ENCODE measurements at places on chromosomes 1 and 21.

DNA sequence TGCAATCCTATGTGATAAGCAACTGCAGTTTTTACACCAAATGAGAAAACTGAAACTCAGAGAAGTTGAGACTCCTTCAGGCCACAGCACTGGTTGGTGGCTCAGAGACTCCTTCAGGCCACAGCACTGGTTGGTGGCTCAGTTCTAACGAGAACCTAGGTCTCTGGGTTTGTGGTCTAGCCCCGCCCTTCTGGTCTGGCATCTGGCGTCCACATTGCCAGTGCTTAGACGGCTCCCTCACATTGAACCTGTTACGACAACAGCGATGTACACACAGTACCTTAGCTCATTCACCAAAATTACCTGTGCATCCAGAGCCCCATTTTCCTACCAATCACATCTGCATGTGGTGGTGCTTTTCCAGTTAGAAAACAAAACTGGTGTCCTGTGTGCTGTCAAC lies 66.1 kb downstream of the NID1 start:
- DNase-seq = no peak

GRCh38 chr1:42179900-42180329 lies 15.4 kb upstream of the GUCA2A start:
- DNase-seq = no peak

DNA sequence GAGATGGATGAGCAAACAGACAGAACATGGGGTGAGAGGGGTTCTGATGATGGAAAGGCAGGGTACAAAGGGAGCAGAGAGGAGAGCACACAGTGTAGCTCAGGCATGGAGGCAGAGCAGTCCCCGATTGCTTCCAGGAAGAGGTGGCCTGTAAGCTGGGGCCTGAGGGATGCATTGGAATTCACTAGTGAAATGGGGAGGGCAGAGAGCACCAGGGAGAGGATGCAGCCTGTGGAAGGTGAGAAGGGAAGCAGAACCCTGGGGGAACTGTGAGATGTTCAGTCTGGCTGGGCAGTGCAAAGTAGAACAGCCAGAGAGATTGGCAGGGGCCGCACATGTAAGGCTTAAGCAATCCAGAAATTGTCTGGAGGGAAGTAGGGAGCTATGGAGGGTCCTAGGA lies 12.2 kb downstream of the ZNF362 start:
- no peak for DNase-seq

DNA sequence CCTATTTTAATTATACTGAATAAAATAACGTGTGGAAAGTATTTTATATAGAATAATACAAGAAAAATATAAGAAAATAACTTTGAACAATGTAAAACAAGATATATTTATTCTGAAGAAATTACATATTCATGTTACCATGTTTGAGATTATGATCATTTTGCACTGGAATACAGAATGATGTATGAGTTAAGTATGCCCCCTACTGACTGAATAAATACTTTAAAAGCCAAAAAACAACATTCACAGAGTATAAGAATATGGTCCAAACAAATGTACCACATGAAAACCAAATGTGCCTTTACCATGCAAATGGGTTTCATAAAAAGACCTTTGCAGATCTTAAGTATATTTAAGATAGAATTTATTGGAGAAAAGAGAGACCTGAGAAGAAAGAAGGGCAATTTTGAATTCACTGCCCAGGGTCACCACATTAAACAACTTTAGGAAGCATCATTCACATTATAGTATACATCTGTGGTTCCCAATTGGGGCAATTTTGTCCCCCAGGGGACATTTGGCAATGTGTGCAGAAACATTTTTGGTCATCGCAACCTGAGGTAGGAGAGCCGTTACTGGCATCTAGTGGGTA lies 136.6 kb upstream of the GFI1 start:
- no peak for DNase-seq

- DNase-seq = no peak
These were observed 409.5 kb downstream of the PLPP3 start for GRCh38 chr1:56169856-56170255.

- DNase-seq = no peak
These were observed 16.1 kb downstream of the CLCN6 start for GRCh38 chr1:11822091-11822490.

- DNase-seq = no peak
These were observed 267.3 kb upstream of the DUSP10 start for GRCh38 chr1:222009105-222009730.

- no peak for DNase-seq
These were observed 94.7 kb downstream of the TSEN15 start for GRCh38 chr1:184146202-184146601.

DNA sequence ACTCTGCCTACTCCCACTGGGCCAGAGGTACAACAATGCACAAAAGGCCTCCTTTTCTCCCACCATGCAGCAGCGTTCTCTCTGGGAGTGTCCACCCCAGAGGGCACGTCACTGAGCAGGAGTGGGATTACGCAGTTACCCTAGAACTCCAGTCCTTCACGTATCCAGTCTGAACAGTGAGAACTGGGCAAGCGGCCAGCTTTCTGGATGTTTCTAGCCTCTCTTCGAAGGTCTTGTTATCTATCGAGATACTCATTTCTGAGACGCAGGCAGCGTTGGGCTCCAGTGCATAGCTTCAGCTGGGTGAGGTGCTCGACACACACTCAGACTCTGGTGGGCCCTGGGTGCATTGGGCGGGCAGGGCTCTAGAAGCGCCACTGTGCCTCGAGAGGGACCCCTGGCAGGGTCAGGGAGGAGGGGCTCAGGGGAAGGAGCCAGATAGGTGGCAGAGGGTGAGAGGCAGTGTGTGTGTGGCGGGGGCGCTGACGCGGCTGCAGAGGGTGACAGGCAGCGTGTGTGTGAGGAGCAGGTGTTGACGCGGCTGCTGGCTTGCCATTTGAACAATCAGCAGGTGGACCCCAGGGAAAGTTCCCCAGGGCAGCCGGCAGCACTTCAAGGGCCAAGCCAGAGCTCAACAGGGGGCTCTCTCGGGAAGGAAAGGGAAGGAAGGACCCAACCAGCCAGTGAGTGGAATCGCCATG lies 27.9 kb downstream of the PRDM15 start:
- no peak for DNase-seq

DNA sequence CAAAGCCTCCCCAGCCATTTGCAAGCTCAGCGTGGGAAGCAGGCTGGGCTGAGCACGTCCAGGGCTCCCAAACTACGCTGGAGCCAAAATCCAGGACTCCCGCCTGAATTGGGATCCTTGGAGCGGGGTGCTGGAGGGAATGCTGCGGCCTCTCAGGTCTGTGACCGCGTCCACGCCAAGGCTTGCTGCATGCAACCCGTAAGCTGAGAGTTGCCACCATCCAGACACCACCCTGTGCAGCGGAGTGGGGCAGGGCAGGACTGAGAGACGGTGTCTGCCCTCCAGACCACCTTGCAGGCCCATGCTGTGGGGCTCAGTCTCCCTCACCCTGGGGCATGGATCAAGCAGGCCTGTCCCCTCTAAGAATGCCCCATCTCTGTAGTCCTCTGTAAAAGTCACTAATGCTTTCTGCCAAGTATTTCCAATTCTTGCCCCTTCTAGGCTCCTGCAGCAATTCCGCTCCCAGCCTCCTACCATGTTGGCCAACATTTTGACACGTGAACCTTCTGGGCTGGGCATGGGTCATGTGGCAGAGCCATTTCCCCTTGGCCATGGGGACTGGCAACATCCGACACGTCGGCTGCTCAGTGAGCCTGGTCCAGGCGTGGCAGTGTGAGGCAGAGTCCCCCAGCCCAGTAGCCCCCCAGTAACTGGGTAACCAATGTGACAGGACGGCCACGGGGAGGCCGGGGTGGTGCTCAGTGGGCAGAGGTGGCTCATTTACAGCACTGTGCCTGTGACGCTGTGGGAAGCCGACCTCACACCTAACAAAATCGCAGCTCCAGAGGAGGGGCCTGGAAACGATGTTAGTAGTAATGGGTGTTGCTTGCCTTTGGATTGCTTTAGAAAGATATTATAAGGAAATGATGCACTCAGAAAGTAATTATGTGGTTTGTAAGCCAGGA lies 57.9 kb upstream of the PDE9A start:
- DNase-seq = no peak

DNA sequence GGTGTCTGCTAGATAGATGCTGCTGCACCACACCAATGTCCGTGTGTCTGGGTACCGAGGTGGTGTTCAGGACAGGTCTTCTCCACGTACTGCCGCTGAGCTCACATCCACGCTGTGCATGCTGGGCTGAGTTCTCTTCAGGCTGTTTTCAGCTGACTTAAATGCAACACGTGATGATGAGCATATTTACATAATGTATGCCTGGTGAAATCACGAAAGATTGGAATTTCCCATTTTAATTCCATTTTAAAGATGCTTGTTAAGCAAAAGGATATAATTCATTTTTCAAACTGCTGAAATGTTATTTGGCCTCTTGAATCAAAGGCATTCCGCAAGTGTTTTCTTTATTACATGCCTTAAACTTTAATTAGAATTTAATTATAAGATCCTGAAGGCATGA lies 107.9 kb downstream of the FGGY start:
- no peak for DNase-seq

GRCh38 chr1:202122639-202123335 lies at the start of gene GPR37L1:
Gene GPR37L1, plus strand, starts transcription at chr1:202122917. Its CDS starts 47 bp downstream, at chr1:202122964.
- no peak for DNase-seq

- no peak for DNase-seq
These were observed 49.3 kb downstream of the RAB3GAP2 start for GRCh38 chr1:220222939-220223338.

DNA sequence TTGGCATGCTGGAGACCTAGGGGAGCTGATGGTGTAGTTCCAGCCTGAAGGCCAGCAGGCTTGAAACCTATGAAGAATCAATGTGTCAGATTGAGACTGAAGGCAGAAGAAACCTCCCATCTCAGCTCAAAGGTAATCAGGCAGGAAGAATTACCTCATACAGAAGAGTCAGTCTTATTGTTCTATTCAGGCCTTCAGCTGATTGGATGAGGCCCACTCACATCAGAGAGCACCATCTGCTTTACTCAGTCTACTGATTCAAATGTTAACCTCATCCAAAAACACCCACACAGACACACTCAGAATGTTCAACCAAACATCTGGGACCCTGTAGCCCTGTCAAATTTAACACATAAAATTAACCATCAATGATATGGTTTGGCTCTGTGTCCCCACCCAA lies 13.7 kb upstream of the CCN1 start:
- no peak for DNase-seq

DNA sequence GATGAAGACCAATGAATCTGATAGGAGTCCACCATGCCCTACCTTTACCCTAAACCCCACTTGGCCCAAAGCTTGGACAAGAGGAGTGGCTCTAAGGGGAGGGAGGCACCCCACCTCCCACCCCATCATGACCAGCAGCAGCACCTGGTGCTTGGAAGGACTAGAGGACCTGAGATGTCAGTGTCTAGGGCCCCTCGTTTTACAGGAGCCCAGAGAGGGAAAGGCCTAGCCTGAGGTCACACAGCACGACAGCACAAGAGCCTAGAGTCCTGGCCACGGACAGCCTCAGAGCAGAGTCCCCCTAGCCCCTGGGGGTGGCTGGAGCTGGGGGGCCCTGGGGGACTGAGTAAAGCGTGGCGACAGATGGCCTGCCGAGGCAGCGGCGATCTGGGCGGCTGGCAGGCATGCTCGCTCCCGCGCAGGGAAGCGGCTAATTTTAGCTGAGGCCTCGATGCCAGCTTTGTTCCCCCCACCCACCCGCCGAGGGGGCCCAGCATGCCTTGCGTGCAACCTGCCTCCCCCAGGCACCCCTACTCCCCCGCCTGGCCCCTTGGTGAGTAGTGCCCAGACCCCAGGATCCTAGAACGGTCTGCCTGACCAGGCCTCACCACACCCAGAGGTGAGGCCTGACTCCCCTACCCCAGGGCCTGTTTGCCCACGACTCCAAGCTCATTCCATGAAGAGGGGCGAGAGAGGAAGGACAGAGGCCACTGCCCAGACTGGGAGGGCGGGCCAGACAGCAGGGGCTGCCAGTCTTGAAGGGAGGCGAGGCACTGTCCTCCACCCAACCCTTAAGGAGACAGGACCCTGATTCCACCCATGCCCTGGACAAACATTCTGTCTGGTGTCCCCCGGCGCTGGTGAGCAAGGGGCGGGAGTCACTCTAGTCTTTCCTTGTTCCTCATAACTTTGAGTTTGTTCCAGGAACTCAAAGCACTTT lies 39.0 kb downstream of the AHDC1 start:
- no peak for DNase-seq

GRCh38 chr1:193919827-193920226 lies 733.4 kb upstream of the B3GALT2 start:
- DNase-seq = no peak

GRCh38 chr1:19456968-19457441 lies 28.3 kb downstream of the CAPZB start:
- DNase-seq = no peak

DNA sequence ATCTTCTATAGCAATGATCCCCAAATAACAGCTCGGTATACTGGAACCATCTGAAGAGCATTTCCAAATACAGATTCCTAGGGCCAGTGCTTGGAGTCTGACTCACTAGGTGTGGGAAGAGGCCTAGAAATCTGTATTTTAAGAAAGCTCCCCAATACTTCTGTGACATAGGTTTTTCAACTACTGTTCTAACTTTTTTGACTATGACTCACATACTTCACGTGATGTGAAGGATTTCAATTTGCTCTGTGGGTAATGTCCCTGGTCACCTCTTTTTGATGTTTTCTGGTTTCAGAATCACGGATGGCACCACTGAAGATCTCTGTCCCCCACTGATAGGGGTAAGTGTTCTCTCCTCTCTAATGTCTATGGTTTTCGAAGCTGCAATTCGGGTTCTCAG lies 11.0 kb downstream of the ORC1 start:
- DNase-seq = no peak

- DNase-seq = no peak
These were observed 16.7 kb downstream of the TMEM63A start for GRCh38 chr1:225865514-225865913.

DNA sequence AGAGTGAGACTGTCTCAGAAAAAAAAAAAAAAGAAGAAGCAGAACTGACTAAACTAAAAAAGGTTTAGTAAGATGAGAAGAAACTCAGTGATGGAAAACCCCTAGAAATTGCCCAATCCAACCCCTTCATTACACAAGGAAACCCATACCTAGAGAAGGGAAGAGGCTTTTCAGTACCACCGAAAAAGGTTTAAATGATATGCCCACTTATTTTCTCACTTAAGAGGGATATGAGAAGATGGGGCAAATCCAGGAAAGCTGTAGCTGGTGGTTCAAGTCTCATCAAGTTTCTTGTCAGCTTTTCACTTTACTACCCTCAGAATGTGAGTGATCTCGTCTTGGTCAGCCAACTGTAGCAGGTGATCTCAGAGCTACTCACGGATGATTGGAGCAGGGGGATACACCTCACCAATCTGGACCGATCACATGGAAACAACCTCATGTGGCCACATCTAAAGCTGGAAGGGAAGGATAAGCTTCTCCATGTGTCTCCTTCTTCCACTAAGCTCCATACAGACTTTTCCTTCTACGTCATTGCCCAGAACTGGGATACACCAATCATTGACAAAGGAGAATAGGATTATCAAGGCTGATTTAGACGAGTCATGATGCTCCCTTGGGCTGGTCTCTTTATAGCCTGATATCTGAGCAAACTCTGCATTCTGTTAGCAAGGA lies 126.7 kb upstream of the POU3F1 start:
- no peak for DNase-seq

- no peak for DNase-seq
These were observed 2.5 kb downstream of the S100A11 start for GRCh38 chr1:152034324-152034653.

Measured in stimulated activated CD8-positive, alpha-beta memory T cell treated with anti-CD3 and anti-CD28 coated beads, Interleukin-4, amount 100 ng/mL, for 1 hour (primary cell).